Activated CD4-positive, alpha-beta memory T cell treated with anti-CD3 and anti-CD28 coated beads for 36 hours (primary cell): ENCODE measurements at places on chromosomes 6 and 20.

DNA sequence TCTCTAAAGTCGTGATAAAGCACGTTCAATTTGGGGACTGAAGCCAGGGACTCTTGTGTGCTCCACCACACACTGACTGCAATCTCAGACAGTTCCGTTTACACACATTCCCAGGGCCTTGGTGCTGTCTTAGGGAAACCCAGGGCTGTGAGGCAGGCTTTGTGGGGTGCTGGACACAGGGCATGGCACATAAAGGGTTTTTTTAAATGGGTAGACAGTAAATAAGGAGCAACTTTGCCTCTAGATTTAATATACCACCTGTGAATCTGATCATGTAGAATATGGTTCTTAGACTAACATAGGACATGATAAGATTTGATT is 2.3 kb downstream of the ENTPD6 start:
- no peaks in the 10 kb centered on the region for H3K27me3 ChIP-seq
- H3K4me1 ChIP-seq, result peaks cover 46% of the 10 kb centered on the region
- no peak overlapping the region for H3K27ac ChIP-seq
- H3K36me3 ChIP-seq, result peaks cover 2% of the 10 kb centered on the region
- no peak for DNase-seq

DNA sequence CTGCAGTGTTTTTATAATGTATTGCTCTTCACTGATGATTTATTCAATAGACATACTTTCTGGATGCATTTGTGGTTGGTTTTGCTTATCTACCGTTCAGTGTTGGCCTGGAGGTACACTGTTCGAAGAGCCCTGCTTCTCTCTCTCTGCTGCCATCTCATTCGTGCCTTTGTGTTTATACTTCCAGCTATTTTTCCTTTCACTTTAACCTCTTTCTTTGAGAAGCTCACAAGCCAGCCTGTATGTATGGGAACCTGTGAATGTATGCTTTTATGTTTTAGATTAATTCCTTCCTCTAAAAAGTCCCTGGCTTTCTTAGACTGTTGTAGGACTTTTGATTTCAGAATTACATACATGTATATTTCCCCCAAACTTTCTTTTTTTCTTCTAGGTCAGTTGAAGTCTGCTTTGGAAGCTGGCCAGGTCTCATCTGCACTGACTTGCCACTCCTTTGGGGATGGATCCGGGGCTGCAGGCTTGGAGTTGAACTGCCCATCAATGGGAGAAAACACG is 83.0 kb downstream of the SCAND1 start:
- H3K27me3 ChIP-seq, result no peaks in the 10 kb centered on the region
- H3K4me1 ChIP-seq, result peaks cover 5% of the 10 kb centered on the region
- no peak overlapping the region for H3K4me3 ChIP-seq
- H3K27ac ChIP-seq, result no peak overlapping the region
- H3K36me3 ChIP-seq, result peaks cover 13% of the 10 kb centered on the region
- DNase-seq, result no peak

DNA sequence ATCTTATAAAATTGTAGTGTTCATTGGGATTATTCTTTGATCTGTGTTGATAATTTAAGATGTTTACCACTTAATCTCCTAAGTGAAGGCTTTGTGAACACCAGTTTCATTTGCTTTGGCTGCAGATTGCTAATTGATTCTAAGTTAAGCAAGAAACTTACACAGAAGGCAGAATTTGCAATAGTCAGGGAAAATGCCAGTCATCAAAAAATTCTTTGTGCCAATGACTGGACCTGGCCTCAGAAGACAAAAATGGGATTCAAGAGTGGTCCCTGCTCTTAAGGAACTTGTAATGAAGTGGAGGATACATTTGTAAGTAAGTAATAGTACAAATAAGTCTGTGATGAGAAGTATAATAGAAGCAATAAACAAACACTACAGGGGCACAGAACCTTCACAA is 63.3 kb upstream of the EXOC2 start:
- H3K27ac ChIP-seq, result no peak overlapping the region
- no peaks in the 10 kb centered on the region for H3K27me3 ChIP-seq
- H3K36me3 ChIP-seq, result no peaks in the 10 kb centered on the region
- H3K4me3 ChIP-seq, result no peak overlapping the region
- no peaks in the 10 kb centered on the region for H3K4me1 ChIP-seq

GRCh38 chr20:5859608-5860007 is 90.7 kb downstream of the TRMT6 start:
- no peak overlapping the region for H3K27ac ChIP-seq
- H3K27me3 ChIP-seq, result no peaks in the 10 kb centered on the region
- H3K36me3 ChIP-seq, result peaks cover 4% of the 10 kb centered on the region
- DNase-seq, result no peak
- H3K4me3 ChIP-seq, result no peak overlapping the region

DNA sequence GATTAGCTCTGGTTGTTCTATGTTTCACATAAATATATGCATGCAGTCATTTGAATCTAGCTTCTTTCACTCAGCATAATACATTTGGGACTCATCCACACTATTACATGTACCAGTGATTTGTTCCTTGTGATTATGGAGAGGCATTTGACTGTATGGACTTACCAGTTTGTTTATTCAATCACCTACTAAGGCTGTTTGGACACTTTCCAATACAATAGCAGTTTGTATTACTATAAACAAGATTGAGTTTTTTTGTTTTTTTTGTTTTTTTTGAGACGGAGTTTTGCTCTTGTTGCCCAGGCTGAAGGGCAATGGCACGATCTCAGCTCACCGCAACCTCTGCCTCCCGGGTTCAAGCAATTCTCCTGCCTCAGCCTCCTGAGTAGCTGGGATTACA is 109.8 kb upstream of the DST start:
- H3K4me1 ChIP-seq, result peaks cover 9% of the 10 kb centered on the region
- DNase-seq, result no peak
- no peak overlapping the region for H3K27ac ChIP-seq

DNA sequence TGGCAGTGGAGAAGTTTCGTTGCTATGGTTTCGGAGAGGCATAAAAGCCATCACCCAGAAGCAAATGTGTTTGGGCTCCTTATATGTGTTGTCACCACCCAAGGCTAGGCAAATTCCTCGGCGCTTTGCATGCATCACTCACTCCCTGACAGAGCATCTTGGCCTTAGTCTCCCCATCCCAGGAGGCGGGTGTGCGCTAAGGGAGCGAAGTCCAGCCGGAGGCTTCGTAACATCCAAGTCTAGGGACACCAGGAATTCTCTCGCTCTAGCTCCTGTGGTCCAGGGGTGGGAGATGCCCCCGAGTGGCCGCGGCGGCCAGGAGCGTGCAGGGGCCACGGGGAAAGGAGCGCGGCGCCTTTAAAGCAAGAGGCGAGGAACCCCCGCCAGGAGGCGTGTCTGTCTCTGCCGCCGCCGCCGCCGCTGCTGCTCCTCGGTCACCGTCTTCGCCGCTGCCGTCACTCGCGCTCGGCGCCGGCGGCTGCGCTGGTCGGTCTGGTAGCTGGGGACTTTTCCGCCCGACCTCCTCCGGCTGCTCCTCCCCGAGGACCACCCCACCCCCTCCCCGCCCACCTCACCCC is at the start of gene GRIK2:
GRIK2 (plus strand) TSS at position 458 of the 578 bp plus-strand sequence.
- no peak within 1 kb of the TSS for H3K4me3 ChIP-seq
- H3K36me3 ChIP-seq, result peaks cover under 1% of the 10 kb centered on the region
- H3K27me3 ChIP-seq, result peaks cover 33% of the 10 kb centered on the region
- H3K27ac ChIP-seq, result no peak within 1 kb of the TSS
- DNase-seq, result no peak
- no peaks in the 10 kb centered on the region for H3K4me1 ChIP-seq

DNA sequence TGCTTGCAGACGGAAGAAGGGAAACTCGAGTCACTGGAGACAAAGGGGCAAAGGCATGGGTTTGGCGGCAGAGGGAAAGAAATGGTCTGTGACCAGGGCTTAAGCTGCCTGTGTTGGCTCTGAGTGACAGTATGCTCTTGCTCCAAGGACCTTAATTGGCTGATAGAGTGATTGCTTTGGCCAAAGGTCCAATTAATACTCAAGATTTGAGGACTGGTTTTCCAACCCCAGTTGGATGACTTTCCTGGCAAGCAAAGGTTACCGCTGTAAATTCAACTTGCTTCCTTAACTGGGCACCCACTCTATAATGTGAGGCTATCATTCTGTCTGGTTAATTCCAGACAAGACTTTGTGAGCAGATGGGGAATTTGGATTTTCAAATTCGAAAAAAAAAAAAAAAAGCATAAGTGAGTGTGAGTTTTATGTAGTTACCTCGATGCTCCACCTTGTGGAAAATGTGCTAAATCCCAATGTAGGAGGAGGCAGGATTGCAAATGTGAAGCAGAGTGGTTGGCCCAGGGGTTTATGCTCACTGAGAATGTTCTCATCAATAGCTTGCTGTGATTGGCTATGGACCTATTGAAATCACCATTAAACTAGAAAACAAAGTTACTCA is 150.7 kb upstream of the GMDS start:
- H3K4me3 ChIP-seq, result no peak overlapping the region
- H3K36me3 ChIP-seq, result peaks cover 7% of the 10 kb centered on the region
- H3K27ac ChIP-seq, result no peak overlapping the region
- no peak for DNase-seq
- no peaks in the 10 kb centered on the region for H3K27me3 ChIP-seq
- no peaks in the 10 kb centered on the region for H3K4me1 ChIP-seq

GRCh38 chr20:50260479-50261221 is 70.0 kb downstream of the CEBPB start:
- H3K27me3 ChIP-seq, result no peaks in the 10 kb centered on the region
- H3K27ac ChIP-seq, result no peak overlapping the region
- no peaks in the 10 kb centered on the region for H3K36me3 ChIP-seq
- H3K4me1 ChIP-seq, result no peaks in the 10 kb centered on the region
- DNase-seq, result no peak
- H3K4me3 ChIP-seq, result no peak overlapping the region

DNA sequence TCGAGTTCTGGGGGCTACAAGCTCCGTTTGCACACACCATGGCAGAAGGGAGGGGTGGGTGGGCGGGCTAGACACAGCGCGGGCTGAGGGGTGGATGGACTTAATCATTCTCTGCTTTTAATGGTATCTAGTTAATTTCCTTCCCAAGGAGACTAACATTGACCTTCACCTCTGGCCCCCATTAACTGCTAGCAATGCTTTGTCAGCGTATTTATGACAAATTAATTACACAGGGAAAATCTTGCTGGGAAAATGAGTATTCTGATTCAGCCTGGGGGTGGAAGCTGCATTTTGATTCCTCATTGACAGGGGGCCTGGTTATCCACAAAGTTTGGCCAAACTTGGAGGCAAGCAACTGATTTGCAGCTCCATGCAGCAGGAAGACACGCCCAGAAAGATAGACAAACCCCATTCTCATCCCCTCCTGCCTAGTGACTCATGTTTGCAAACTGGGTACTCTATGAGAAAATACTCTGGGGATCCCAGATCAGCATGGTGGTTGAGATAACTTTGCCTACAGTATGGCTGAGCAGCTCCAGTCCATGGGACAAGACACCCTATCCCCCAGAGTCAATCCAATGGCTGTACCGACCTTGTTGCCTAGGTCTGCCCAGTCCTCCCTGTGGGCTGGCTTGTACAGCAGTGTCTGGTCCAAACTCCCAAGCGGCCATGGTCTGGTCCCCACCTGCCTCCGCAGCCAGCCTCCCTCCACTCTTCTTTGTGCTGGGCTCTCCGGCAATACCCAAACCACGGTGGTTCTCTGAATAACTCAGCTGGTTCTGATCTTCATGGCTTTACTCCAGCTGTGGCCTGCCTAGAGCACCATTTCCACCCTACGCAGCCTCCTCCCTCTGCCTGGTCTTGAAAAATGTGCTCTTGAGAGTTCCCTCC is 19.7 kb downstream of the ZBP1 start:
- H3K27me3 ChIP-seq, result no peaks in the 10 kb centered on the region
- H3K4me3 ChIP-seq, result no peak overlapping the region
- no peaks in the 10 kb centered on the region for H3K36me3 ChIP-seq

- no peaks in the 10 kb centered on the region for H3K36me3 ChIP-seq
- no peak for DNase-seq
- H3K4me3 ChIP-seq, result no peak overlapping the region
- H3K27me3 ChIP-seq, result peaks cover 3% of the 10 kb centered on the region
- H3K4me1 ChIP-seq, result no peaks in the 10 kb centered on the region
Observed at GRCh38 chr20:60581606-60582115, 623.4 kb downstream of the CDH26 start.

GRCh38 chr6:30542915-30543314 is 13.4 kb downstream of the GNL1 start:
- H3K27ac ChIP-seq, result peak overlapping the region; percentile 50
- peaks cover 33% of the 10 kb centered on the region for H3K4me1 ChIP-seq
- no peak for DNase-seq

GRCh38 chr20:47124181-47124717 is 229.6 kb downstream of the EYA2 start:
- H3K4me1 ChIP-seq, result no peaks in the 10 kb centered on the region
- no peak for DNase-seq
- peaks cover 33% of the 10 kb centered on the region for H3K27me3 ChIP-seq

GRCh38 chr6:111230351-111231089 is 143.2 kb downstream of the SLC16A10 start:
- DNase-seq, result no peak
- H3K4me1 ChIP-seq, result no peaks in the 10 kb centered on the region
- H3K27me3 ChIP-seq, result no peaks in the 10 kb centered on the region
- H3K27ac ChIP-seq, result no peak overlapping the region
- H3K36me3 ChIP-seq, result no peaks in the 10 kb centered on the region

DNA sequence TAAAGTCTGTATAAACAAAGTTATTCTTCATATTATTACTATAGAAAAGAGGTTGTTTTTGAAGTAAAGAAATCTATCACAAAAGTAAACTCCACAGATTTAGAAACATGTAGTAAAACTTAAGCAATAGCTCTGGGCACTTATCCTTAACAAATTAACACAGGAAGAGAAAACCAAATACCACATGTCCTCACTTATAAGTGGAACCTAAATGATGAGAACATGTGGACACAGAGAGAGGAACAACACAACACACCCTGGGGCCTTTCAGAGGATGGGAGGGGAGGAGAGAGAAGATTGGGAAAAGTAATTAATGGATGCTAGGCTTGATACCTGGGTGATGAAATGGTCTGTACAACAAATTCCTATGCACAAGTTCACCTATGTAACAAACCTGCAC is 57.2 kb downstream of the C6orf58 start:
- no peaks in the 10 kb centered on the region for H3K4me1 ChIP-seq
- DNase-seq, result no peak
- no peak overlapping the region for H3K4me3 ChIP-seq
- H3K27me3 ChIP-seq, result no peaks in the 10 kb centered on the region
- H3K36me3 ChIP-seq, result no peaks in the 10 kb centered on the region
- no peak overlapping the region for H3K27ac ChIP-seq

- no peaks in the 10 kb centered on the region for H3K27me3 ChIP-seq
- DNase-seq, result no peak
- H3K4me3 ChIP-seq, result no peak overlapping the region
- H3K4me1 ChIP-seq, result peaks cover 2% of the 10 kb centered on the region
- H3K27ac ChIP-seq, result no peak overlapping the region
- H3K36me3 ChIP-seq, result peaks cover 2% of the 10 kb centered on the region
Observed at GRCh38 chr20:29472606-29473005, 1784.9 kb upstream of the DEFB115 start.

GRCh38 chr6:87115402-87116135 is 20.7 kb upstream of the CGA start:
- no peak overlapping the region for H3K27ac ChIP-seq
- DNase-seq, result peak; percentile 41
- H3K27me3 ChIP-seq, result peaks cover 6% of the 10 kb centered on the region

DNA sequence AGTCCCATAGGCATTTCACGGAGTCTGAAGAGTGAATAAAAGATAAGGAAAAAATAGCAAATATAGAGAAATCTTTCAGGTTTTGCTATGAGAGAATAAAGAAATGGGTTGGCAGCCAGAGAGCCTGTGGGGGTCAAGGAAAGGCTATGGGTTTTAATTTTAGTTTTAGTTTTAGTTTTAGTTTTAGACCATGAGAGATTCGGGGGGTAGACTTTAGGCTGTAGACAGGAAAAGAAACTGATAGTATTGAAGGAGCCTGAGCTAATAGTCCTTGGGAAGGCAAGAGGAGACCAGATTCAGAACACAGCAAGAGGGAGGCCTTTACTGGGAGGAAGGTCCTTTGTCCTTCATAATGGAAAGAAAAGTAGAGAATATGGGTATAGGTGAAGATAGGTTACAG is 19.3 kb downstream of the DOP1A start:
- H3K4me1 ChIP-seq, result peaks cover 16% of the 10 kb centered on the region
- peaks cover 6% of the 10 kb centered on the region for H3K36me3 ChIP-seq
- H3K27me3 ChIP-seq, result no peaks in the 10 kb centered on the region
- no peak overlapping the region for H3K4me3 ChIP-seq
- no peak overlapping the region for H3K27ac ChIP-seq
